ENCODE measurements at places on chromosomes 7 and 10. TPM values are rescaled to one million over a fixed set of nuclear protein-coding genes. Genes with fewer than 3 reads are reported as not detected.
A peak's percentile ranks its signal among the peaks of the same experiment; 100 is the strongest.

DNA sequence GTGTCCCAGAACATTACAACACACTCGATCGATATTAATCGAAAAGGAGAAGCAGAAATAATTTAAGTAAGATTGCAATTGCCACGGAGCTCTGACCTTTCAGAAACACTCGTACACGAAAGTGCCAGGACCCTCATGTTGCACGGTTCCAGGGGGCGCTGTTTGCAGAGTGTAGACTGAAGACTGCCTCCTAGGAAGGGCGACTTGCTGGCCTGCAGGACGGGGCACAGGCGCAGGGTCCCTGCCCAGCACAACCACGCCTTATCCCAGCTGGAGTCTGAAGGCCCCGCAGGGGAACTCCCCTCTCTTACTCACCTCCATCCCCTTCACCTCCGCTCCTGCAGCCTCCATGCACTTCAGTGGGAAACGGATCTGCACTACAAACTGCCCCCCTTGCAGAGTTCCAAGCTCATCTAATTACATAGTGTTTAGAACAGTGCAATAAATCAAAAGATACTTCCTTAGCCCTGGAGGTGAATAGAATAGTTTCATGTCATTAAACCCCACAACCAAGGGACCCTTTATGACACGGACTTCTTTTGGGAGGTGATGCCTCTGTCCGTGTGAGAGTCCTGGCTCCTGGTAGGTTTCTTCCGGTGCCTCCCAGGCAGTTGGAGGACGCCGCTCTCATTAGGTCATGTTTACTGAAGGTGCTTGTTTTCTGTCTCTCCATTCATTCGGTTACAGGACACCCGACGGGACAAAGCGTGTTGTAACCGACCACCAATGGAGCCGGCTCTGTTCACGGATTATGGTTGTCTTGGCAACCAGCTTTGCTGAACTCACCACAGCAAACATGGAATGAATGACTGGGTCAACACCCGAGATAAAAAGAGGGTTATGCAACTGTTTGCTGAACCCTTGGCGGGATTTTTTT is 262.2 kb downstream of the BAMBI start:
- DNase-seq = peak; percentile 89

The FZD8 gene
- 2.2 TPM for total RNA-seq

DNA sequence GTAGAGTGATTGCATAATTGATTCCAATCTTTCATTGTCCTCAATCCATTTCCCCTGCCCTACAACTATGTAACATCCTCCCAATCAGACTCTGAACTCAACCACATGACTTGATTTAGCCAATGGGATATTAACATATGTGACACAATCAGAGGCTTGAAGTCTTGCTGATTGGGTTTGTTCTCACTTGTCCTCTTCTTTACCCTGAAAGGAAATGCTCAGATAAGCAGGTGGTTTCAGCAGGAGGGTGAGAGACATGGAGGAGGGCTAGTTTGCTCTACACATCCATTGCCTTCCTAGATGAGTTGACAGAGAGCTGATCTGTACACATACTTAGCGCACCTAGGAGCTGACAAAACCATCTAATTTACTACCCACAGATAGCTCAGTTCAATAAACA is 669.4 kb downstream of the NRG3 start:
- no peak for DNase-seq

DNA sequence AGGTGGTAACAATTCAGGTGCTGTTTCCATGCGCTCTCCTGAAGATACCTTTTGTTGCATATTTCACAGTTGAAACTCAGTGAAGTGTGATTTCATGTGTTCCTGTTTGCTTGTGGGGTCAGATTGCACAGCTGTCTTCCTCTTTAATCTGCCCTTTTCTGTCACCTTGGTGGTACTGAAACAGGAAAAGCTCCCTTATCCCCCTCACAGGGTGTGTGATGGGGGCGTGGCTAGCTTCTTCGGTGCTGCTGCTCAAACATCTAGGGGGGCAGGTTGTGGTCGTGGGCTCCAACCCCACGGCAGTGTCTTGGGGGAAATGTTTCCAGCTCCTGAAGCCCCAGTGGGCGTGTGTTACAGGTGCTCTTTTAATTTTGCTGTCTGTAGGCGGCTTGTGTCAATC is 107.4 kb upstream of the KLF14 start:
- no peak for DNase-seq

- no peak for DNase-seq
These were observed 1.6 kb downstream of the FRMD4A start for GRCh38 chr10:14328881-14329672.

GRCh38 chr10:86123715-86124114 is 242.9 kb downstream of the GRID1 start:
- no peak for DNase-seq

The CRPPA gene
- total RNA-seq = 2.8 TPM

The MMP21 gene
- not detected for total RNA-seq

DNA sequence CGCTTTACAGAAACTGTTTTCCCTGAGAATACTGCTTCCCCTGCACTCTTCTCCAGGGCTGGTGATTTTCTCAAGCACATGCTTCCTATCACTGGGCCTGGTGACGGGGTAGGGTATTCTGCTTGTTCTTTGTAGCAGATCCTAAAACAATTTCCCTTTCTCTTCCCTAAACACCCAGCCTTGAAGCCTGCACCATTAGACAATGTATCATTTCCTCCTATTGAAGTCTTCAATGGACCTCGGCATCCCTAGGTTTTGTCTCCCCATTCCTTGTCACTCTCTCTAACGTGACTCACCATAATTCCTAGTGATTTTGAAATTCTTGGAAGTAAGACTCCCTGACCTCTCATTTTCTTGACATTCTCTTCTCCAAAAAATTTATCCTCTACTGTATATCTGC is 109.5 kb upstream of the GHITM start:
- DNase-seq = no peak

- no peak for DNase-seq
These were observed 25.9 kb downstream of the GRK5 start for GRCh38 chr10:119233123-119233820.

DNA sequence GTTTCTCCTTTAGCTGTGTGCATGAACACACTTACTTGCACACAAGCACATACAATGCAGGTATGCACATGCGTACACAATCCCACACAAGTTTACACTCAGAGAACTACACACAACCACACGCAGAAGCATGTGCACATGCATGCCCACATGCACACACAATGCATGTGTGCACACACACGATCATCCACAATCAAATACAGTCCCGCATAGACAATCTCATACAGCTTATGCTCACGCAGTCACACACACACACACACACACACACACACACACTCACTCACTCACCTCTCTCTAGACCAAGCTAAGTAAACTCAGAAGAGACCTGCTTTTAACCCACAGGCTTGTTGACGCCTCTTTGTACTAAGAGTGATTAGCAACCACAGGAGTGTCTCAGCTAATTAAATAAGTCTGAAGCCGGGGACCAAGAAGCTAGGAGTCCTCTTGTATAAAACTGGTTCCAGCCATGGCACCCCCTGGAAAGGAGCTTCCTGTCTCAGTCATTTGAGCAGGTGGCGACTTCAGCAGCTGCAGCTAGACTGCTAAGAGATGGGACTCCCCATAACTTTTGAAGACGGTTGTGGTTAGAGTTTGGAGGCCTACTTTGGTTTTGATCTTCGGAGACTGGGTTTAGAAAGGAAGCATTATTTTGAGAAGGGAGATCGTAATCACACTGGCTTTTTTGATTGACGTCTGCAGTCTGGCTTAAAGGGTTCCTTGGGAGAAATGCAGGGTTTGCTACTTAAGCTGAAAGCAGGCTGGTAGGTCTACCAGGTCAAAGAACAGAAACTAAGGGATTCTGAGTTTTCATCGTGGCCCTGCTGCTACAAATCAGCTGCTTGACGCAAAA is 82.3 kb upstream of the ADRB1 start:
- no peak for DNase-seq

The TFEC gene
- total RNA-seq = not detected

The CYP3A7 gene
- total RNA-seq = not detected

- DNase-seq = no peak
These were observed 260.5 kb upstream of the PITRM1 start for GRCh38 chr10:3433131-3433530.

The PIK3AP1 gene
- total RNA-seq = 0.10 TPM

GRCh38 chr7:39125846-39126245 is 148.1 kb downstream of the POU6F2 start:
- DNase-seq = no peak

DNA sequence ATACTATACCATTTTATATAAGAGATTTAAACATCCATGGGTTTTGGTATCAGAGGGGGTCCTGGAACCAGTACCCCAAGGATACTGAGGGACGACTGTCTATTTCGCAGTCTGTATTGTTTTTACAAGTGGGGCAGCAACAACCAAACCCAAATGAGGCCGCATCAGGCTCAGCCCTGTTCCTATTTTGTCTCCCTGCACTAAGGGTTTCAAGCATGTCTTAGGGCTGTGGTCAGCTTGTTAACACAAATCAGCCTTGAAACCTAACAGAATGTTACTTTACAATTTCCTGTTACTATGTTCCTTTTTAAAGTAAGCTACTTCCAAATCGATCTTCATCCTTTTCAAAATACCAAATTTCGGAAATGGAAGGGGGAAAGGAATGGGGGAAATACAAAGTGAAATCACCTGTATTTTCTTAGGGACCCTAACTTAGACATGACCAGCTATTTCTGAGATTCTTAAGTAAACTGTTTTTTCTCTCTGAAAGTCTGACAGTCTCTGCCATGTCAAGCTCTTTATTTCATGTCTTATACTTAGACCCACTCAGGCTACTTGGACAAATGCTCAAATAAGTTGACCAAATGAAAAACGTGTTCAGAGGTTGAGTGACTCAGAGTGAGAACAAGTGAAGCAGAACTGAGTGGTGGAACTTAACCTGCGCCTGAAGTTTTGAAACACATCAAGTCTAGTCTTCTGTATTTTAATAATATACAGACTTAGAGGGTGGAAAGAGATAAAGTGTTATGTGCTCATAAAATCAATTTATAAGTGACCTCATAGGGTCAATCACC is 75.8 kb downstream of the C1GALT1 start:
- DNase-seq = no peak

The ARHGAP21 gene
- 76.3 TPM for total RNA-seq

GRCh38 chr7:76020031-76020714 is 25.8 kb upstream of the TMEM120A start:
- peak; percentile 54 for DNase-seq

The OR9A2 gene
- total RNA-seq = not detected

The ECHDC3 gene
- total RNA-seq = 8.2 TPM

DNA sequence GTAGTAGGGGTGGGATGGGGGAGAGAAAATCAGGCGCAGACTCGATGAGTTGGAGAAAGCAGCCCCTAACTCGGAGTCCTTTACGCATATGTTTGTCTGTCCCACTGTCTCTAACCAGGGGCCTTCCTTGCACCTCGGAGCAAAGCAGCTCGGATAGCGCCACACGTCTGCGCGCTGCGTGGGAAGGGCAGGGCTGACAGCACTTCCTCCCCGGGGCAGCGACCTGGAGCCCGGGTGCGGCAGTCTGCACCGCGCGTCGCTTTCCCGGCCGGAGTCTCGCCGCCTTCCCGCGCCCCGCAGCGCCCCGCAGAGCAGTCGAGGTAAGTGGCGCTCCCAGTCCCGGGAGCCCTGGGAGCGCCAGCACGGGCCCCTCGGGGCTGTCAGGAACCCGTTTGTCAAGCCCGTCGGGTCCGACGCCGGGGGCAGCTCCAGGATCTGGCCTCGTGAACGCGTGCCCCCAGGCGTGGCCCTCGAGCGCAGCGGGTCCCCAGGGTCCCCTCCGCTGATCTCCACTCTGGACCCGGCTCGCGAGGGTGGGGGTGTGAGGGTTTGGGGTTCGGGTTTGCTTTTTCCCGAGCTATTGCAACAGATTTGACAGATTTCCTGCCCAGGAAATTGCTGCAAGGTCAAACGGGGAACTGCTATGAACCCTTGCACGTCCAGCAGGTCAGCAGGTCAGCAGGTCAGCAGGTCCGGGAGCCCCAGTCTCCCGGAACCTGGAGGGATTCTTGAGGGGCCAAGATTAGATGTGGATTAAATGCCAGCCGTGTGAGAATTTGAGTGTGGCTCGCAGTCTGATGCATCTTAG is 597 bp downstream of the APBB1IP start:
- peak; percentile 55 for DNase-seq

All from RPMI7951 (cell line).